ENCODE measurements at places on chromosomes 16 and 17.
A peak's percentile ranks its signal among the peaks of the same experiment; 100 is the strongest.

- DNase-seq, result no peak
These were observed 5.4 kb downstream of the CTRL start for GRCh38 chr16:67926181-67926750.

DNA sequence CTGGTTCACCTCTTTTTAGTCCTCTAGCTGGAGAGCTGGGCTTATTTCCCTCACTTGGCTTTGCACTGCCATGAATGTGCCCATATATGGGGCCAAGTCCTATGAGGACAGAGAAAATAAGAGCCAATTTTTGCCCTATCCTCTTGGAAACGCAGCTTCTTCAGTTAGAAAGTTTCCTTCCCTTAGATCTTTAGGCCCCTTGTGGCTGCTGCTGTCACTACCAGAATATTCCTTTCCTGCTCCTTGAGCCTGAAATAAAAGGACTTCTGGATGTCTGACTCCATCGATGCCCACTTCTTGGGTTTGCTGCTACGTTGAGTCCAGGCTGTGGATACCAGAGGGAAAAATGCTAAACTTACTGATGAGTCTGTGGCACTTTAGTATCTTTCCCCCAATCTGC lies 487.1 kb downstream of the GRIN2A start:
- no peak for DNase-seq

DNA sequence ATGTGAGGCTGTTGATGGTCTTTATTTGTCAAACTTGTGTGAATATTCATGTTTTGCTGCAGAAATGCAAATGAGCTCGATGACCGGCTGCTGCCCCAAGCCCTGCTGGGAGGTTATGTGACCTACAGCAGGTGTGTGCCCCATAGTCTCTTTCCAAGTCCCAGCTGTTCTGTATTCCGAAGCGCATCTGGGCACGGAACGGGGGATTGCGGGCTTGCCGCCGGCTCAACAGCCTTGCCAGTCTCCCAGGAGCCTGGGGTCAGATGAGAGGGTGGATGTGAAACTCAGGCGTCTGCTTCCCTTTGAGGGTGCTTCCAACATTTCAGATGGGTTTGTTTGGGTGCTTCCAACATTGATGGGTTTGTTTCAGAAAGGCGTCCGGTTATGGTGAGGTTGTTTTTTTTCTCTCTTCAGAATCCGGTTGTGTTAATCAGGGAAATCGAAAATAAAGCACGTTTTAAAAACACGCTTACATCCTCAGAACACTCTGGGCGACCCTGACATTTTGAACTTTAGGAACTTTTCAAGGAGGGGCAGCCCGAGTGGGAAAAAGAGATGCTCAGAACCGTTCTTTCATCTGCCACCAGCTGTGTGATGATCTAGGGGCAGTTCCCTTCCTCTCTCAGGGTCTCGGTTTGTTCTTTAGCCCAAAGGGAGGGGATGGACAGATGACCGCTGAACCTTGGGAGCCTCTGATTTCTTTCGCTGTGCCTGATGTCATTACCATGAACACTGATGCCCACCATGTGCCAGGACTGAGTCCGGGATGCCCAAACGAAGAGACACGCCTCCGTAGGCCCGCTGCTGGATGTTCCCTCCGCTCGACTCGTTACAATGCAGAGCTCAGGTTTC lies 47.8 kb upstream of the AMZ2 start:
- no peak for DNase-seq

DNA sequence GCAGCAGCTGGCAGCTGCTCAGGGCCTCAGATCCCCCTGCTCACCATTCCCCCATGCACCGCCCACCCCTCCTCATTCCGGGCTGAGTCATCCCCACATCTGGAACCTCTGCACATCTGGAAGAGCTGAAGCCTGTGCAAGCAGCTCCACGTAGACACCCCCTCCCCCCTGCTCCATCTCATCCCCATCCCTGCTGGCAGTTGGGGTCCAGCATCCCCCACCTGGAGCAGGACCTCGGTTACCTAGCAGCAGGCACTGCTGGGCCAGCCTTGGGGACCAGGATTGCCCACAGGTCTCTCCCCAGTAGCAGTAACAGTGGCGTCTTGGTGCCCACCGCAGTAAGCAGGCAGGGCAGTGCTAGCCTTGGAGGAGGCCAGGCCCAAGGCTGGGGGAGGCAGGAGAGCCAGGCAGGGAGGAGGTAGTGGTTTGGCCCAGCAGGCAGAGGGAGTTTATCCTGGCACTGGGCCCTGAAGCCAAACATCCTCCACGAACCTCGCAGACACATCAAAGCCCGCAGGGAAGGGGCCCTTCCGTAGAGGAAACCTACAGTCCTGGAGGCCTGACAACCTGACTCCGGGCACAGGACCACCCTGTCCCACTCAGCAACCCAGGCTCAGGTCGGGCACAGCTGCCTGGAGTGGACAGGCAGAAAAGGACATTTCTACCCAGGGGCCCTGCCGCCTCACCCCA lies 7.7 kb upstream of the TMEM92 start:
- DNase-seq, result no peak

DNA sequence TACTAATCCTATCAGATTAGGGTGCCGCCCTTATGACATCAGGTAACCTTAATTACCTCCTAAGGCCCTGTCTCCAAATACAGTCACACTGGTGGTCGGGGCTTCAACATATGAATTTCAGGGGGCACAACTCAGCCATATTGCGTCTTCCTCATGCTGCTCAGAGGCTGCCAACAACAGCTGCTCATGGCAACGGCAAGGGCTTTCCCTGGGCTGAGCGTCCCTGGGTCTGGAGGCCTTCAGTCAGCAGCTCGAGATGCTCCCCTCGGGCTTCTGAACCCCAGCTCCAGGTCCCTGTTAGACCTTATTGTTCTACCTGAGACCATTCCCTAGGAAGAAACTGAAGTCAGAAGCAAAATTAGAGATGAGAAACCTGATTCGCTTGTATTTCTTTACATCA lies 157.2 kb downstream of the TMEM132E start:
- DNase-seq, result no peak

DNA sequence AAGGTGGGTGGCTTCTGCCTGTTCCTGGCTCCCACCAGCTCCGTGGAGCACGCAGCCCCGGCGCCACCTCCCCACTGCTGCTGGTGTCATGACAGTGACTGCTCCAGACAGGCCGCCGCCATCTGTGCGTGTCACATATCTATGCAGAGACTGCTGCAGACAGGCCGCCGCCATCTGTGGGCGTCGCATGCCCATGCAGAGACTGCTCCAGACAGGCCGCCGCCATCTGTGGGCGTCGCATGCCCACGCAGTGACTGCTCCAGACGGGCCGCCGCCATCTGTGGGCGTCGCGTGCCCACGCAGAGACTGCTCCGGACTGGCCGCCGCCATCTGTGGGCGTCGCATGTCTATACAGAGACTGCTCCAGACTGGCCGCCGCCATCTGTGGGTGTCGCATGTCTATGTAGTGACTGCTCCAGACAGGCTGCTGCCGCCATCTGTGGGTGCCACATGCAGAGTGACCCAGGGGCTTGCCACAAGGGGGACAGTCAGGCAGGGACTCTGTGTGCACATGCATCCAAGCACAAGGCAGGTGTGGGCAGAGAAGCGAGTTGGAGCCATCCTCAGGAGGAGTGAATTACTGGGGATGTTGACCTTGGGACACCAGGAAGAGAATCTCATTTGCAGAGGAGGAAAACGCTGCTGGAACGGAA lies 3.3 kb upstream of the FN3KRP start:
- no peak for DNase-seq

- DNase-seq, result no peak
These were observed 522 bp upstream of the GLG1 start for GRCh38 chr16:74607310-74607961.

- DNase-seq, result peak; percentile 67
These were observed 17.7 kb downstream of the KSR1 start for GRCh38 chr17:27473748-27474609.

DNA sequence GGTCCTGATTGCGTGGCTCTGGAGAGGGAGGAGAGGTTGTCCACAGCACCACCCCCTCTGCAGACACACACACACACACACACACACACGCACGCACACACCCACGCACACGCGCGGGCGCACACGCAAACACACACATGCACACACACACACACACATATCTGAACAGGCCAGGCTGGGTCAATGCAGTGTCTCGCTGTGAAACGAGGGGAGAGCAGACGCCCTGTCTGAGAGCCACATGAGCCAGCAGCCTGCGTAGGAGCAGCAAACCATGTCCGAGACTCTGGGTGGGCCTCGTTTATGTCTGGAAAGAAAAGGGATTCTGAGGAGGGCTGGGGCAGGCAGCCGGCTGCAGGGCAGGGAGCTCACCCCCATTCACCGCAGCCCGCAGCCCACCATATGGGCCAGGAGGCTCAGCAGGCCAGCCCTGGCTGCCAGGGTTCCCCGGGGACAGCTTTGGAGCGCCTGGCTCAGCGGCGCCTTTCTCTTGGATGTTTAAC lies 93.3 kb upstream of the TNRC6C start:
- no peak for DNase-seq

- no peak for DNase-seq
These were observed 24.2 kb downstream of the ZNRF1 start for GRCh38 chr16:75023009-75023408.

GRCh38 chr17:4739122-4740024 lies at the start of the genes CXCL16 and ZMYND15:
TSS of gene CXCL16 (minus strand) at chr17:4739928. CDS start at chr17:4739339, 589 bp downstream.
TSS of gene ZMYND15 (plus strand) at chr17:4739833. CDS start at chr17:4740549, 716 bp downstream.
- DNase-seq, result no peak

DNA sequence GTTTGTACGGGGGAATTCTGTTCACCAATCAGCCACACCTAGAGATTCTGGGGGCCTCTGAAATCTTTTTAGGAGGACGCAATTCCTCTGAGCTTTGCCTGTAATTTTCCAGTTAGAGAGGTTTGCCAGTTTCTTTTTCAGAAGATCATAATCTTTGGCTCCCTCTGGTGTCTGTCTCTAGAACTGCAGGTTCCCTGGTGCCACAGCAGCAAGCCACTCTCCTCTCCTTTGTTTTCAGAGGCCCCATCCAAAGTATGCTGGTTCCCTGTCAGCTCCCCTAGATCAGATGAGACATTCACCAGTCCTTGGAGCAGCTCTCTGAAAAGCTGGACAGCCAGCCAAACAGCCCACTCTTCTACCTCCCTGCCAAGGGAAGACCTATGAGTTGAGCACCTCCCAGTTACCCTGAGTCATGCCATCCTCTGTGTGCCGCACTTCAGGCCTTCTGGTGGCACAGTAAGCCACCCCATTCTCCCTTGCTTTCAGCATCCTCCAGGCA lies 36.1 kb downstream of the RNF112 start:
- DNase-seq, result peak; percentile 67

- DNase-seq, result no peak
These were observed 78.9 kb downstream of the NT5M start for GRCh38 chr17:17382065-17382459.

DNA sequence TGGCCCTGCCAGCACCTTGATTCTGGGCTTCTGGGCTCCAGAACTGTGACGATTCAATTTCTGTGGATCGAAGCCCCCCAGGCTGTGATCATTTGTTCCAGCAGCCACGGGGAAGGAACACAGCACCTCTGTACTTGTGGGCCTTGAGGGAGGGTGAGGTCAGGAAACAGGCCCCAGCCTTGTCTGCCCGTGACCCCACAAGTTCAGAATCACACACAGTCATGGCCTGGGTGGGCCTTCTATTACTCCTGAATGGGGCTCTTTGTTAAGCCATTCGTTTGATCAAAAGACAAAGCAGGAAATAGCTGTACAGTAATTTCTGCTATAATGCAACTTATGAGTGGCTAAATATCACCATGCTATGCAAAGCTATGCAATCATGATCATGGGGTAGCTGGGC lies 10.1 kb downstream of the ST6GALNAC2 start:
- no peak for DNase-seq

DNA sequence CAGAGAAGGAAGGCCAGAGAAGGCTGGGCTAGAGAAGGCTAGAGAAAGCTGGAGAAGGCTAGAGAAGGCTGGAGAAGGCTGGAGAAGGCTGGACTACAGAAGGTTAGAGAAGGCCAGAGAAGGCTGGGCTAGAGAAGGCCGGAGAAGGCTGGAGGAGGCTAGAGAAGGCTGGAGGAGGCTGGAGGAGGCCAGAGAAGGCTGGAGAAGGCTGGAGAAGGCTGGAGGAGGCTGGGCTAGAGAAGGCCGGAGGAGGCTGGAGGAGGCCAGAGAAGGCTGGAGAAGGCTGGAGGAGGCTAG lies 6.4 kb upstream of the OGFOD3 start:
- no peak for DNase-seq

DNA sequence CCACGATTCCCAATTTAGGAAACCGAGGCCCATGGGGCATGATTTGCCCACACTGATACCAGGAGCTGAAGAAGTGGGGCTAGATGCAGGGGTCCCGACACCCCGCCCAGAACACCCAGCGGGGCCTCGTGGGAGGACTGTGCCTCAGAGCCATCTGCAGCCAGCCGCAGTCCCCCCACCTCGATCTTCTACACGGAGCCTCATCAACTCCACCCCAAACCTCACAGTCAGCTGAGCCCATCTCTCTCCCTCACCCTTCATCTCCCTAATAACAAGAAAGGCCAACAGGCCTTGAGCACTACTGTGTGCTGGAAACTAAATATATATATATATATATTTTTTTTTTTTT lies 4.2 kb downstream of the ITGAE start:
- no peak for DNase-seq

DNA sequence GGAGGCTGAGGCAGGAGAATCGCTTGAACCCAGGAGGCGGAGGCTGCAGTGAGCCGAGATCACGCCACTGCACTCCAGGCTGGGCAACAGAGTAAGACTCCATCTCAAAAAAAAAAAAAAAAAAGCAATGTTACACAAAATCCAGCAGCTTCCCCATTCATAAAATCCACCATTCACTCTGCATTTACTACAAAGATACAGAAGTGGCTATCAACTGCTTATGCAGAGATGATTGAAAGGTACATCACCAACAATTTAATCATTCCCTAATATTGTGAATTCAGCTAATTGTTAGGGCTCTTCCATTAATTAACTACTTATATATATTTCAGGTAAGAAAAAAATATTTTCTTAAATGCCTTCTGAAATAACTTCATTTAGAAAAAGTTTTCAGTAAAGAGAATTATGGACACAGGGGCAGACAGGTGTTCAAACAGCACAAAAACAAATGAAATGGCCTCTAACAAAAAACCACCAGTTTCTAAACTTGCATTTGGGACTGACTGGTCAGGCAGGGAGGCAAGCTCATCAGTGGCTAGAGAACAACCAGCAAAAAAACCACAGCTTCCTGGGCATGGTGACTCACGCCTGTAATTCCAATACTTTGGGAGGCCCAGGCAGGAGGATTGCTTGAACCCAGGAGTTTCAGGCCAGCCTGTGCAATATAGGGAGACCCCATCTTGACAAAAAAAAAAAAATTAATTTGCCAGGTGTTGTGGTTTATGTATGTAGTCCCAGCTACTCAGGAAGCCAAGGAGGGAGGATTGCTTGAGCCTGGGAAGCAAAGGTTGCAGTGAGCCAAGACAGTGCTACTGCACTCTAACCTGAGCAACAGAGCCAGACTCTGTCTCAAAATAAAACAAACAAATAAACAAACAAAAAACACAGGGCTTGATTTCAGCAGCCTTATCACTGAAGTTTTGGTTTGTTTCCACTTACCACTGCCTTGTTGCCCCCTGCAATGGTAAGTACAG lies 26.3 kb downstream of the ERN1 start:
- no peak for DNase-seq

GRCh38 chr16:78133919-78134318 lies 34.5 kb downstream of the WWOX start:
- DNase-seq, result no peak

DNA sequence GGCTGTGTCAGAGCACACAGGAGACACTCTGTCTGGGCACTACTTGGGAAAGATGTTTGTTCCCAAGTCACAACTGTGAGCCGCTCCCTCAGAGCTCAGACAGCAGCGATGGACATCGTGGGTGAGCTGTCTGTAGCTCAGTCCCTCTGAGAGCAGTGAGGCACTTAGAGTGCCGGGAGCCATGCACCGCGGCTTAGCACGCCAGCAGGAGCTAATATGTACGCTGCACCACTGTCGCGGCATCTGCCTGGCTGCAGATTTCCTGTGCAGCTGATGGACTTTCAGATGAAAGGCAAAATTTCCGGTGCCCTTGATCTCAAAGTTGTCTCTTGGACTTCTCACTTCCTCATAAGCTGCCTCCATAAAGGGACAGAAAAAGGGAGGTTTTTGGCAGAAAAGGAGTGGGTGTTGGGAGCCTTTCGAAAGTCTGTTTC lies 92.8 kb upstream of the ZNF469 start:
- DNase-seq, result no peak

All from activated gamma-delta T cell treated with anti-CD3 and anti-CD28 coated beads, Interleukin-2, amount 50 U/mL, for 16 hours (primary cell).